ENCODE measurements at places on chromosomes 16 and 17.
A peak's percentile ranks its signal among the peaks of the same experiment; 100 is the strongest.

- no peak for DNase-seq
Observed at GRCh38 chr16:17149904-17150483, 320.8 kb downstream of the XYLT1 start.

DNA sequence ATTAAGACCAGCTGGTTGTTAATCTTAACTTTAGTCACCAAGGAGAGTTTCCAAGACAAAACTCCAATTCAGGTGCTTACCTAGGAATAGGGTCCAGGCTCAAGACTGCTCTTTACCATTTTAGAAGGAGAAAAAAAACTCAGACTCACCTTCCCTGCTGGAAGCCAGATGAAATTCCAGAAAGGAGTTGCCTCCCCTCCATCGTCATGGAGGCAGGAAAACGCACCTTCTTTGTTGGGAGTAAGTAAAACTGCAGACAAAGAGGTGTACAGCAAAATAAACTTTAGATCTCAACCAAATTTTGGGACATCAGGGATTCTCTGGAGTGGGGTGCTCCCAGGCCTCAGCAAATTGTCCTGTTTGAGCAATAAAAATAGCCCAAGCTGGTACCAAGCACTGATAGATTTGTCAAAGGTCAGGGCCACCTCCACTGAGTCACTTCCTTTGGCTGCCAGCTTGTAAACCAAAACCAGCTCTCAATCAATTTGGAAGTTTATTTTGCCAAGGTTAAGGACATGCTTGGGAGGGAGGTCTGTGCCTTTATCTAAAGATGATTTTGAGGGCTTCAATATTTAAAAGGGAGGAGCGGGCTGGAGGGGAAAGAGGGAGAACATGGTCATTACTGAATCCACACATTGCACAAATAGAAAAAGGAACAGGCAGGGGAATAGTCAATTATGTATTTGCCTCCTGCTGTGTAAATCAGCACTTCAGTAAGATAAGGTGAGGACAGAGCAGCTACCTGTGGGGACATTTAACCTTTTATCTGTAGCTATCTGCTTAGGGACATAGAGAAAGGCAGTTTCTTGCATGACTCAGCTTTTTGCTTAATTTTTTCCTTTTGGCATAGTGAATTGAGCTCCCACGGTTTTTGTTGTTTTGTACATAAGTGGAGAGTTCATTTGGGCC, 1.5 kb upstream of the ALDH3A2 start:
- peak; percentile 15 for DNase-seq

GRCh38 chr17:56599088-56599487, 5.6 kb downstream of the NOG start:
- no peak for DNase-seq

GRCh38 chr17:79987187-79987934, 48.3 kb downstream of the TBC1D16 start:
- no peak for DNase-seq

- no peak for DNase-seq
Observed at GRCh38 chr16:79212114-79212791, 388.3 kb downstream of the MAF start.

DNA sequence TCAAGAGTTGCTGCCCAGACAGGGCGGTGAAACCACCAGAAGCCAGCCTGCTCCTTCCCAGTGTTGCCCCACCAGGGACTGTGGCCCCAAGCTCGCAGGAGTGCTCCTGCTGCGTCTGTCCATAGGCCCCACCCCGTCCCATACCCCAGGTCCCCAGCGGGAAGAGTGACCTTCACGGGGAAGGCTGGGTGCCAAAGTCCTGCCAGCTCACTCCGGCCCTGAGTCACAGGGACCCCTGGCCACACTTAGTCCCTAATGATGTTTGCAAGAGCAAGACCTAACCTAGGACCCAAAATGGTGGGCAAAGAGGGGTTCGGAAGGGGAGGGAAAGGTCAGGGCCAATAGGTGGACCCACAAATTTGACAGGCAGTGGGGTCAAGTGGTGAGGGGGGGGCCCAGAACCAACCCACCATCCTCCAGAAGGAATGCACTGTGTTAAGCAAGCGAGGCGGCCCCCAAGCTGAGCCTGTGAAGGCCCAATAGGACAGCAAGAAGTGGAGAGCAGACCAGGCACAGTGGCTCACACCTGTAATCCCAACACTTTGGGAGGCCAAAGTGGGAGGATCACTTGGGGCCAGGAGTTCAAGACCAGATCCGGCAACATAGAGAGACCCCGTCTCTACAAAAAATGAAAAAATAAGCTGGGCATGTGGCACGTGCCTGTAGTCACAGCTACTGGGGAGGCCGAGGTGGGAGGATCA, 3.3 kb downstream of the DOK4 start:
- DNase-seq: no peak

DNA sequence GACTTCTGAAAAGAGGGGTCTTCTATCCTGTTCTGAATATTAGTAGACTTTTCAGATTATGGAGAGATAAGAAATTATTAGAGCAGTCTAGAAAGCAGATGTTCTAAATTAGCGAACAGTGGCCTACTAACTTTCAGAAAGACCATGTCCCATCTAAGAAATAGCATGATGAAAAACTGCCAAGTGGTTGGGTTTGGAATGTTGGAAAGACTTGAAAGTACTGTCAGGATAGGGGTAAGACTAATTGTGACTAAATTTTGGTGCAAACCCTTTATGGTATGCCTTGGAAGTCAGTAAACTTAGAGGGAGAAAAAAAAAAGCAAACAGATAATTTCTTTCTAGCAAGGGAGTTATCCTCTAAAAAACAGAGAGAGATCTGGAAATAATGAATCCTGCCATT, 41.1 kb downstream of the TANGO6 start:
- DNase-seq: no peak

DNA sequence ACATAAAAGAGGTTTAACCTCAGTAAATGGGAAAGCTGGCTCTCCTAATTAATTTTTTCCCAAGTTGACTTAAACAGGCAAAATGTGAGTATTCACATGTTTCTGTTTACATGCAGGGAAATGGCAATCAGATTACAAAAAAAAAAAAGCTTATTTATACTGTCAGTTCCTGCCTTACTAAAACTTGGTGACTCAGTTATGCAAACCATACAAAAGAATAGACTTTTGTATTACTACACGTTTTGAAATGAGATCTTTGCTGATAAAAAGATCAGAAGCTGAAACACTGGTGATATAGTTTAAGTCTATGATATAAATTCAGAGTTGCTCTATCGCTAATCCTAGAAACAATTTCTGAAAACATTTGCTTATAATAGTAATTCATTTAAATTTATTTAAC, 9.4 kb upstream of the KCNJ2 start:
- DNase-seq: no peak

Data from activated naive CD8-positive, alpha-beta T cell treated with anti-CD3 and anti-CD28 coated beads, Interleukin-2, amount 50 U/mL, for 24 hours (primary cell).